LHCN-M2 (cell line): ENCODE measurements at places on chromosomes 11 and 22. TPM values are rescaled to one million over a fixed set of nuclear protein-coding genes. Genes with fewer than 3 reads are reported as not detected.

GRCh38 chr11:92528001-92528400, 303.4 kb downstream of the FAT3 start:
- peak; percentile 32 for DNase-seq

Gene PGR
- total RNA-seq, result not detected in 2 replicates

DNA sequence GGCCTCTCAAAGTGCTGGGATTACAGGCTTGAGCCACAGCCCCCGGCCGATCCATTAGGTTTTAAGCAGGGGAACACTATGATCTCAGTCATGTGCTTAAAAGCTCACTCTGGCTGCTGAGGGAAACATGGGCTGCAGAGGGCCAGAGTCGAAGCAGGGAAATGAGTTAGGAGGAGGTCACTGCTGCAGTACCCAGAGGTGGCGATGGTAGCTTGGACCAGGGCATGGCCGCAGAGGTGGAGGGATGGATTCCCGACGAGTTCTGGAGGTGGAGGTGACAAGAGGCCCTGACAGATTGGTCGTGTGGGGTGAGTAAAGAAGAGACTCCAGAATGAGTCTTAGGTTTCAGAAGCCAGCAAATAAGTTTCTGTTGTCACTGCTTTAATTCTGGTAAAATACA, 54.4 kb upstream of the INCENP start:
- DNase-seq, result no peak

DNA sequence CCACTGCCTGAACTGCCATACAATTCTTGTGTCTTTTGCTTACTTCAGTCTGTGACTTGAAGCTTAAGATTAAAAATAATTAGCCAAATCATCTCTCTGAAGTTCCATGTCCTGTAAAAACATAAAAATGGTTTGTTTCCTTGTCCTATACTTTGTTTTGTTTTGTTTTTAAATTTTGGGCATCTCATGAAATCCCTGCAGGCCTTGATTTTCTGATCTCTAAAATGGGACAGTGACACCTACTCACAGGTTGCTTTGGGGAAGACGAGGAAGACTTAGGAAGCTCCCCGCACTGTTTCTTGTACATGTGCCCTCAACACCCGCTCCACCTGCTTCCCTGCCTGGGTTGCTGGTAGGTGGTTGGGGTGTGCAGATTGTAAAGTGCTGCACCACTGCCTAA, 38.9 kb downstream of the TSPAN18 start:
- DNase-seq, result no peak

DNA sequence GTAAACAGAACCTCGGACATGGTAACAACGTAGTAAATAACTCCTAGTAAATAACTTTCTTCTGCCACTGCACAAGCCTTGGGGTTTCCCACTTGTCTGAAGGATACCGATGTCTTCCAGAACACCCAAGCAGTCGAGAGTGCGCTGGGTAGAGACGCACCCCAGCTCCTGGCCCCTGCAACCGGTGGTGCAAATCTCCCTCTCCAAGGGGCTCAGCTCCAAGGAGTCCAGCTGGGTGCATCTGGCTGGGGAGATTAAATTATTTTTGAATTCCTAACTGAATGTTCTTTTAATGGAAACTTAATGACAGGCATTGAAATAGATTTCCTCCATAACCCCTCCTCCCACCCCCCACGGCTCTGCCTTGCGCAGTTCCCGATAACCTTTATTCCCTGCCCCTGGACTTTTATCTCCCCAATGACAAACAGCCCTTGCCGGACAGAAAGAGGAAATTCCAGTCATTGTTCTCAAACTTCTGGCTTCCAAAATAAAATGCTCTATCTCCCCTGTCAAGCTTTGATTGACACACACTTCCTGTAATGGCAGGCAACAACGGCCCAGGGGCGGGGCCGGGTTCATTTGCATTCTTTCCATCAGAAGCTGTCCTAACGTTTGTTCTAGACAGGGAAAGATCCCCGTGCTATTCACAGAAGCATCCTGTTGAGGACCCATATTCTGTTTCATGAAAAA, 31.2 kb downstream of the KCNJ1 start:
- no peak for DNase-seq

DNA sequence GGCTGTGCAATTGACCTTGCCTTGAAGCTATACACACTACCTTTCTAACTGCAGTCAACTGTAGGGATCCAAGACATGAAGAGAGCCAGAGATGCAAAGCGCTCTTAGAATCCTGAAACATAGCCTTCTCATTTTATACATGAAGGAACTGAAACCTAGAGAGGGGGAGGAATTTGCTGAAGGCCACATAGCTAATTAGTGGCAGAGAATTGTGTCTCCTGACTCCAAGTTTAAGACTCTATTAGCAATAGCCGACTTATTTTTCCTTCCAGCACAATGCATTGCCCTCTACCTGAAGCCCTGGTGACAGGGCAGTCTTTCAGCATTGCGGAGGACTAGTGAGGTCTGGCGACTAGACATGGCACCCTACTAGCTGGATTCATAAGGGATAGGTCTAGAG, 727.0 kb upstream of the ANO5 start:
- DNase-seq, result no peak

DNA sequence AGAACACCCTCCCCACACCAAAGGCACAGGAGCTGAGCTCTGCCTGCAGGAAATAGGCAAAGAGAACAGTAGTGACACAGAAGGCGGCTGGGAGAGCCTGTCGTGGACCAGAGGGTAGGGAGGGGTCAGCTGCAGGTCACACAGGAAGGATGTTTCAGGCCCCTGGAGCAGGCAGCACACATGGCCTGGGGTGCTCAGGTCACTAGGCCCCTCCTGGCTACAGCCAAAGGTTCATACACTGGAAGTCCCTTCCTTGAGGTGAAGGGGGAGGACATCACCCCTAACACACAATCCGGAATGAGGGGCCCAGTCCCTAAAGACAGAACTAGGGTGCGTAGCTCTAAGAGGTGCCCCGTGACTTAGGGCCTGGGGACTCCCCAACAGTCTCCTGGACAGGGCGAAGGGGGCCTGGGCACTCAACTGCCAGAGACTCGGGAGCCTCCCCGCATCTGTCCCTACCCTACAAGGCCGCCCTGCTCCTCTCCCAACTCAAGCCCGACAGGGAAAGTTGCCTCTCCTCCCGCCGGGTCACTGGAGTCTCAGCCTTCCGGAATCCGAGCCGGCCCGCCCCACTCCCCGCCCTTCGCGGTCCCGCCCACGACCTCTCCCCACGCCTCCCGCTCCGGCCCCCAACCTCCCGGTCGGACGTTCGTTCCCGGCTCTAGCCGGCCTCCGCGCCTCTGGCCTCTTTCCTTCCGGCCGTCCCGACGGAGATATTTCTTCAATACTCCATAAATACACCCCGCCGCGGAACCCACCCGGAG, at the start of gene CYB5R2:
TSS of gene CYB5R2 (minus strand) at position 541 of the 764 bp plus-strand sequence. CDS start 675 bp downstream, outside the sequence.
- DNase-seq, result no peak

DNA sequence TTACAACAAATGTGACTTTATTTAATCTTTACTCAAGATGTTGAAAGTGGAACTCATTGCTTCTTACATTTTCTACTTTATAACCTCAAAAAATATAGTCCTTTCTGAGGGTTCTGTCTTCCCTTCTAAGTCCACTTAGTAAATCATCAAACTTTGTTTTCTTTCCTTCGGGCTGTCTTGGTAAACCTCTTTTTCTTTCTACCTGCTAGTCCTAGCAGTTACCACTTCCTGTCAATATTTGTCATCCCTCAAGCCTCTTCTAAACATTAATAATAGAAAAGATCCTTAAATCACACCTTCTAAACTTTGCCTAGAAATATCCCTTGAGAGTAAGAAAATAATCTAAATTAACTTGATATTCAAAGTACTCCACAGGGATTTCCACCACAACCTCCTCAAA, 580.4 kb downstream of the CNTN5 start:
- DNase-seq, result no peak

DNA sequence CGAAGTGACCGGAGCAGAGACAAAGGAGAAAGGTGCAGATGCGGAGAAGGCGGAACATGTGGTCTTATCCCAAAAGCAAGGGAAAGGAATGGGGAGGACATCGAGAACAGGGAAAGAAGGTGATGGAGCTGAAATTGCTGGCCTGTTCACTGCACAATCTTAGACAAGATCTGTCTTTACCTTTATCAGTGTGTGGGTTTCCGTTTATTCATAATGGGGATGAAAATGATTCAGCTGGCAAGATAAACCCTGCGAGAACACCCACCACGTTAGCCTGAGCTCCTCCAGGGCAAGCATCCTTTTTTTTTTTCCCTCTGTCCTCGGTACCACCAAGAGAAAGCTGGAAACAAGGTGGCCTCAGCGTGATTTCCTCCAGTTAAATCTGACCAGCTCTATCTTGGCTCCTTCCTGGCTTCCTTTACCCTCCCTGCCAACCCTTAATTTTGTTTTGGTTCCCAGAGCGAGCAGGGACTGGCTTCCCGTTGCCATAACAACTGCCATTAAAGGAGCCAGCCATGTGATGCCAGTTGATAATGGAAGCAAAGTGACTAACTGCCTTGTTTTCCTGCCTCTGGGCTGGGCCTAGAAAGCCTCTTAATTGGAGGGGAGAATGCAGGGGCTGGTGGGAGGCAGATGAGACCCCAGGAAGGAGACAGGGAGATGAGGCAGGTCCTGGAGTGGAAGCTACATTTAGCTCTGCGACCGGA, 4.2 kb downstream of the SGSM1 start:
- DNase-seq, result peak; percentile 4

DNA sequence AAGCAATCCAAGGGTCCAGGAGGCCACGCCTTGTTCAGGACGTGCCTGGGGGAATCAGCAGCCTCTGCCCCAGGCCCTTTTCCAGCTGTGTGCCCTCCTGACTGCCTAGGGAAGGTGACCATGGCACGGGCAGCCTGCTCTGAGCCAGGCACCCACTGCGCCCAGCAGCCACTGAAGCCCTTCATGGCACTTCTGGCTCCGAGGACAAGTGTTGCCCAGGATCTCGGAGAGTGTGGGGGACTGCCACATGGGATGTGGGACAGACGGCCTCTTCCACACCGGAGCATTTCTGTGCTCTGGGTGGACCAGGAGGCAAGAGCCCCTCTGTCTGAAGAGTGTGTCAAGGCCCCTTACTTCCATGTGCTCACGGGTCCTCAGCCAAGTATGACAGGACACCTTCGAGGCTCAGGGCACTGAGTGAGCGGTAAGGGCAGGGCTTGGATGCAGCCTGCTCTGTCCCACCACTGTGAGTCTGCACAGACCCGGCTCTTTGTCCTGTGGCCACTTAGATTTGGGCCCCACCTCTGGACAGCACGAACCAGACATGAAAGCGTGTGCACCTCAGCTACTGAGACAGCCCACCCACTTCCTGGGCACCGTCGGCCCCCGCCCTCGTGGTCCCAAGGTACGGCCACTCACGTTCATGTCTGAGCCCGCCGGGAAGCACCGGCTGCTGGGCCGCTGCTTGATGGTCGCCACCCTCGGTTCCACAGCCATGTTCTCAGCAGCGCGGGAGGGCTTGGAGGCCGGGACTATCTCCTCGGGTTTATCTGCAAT, 93.6 kb downstream of the CTTN start:
- no peak for DNase-seq

Gene GGTLC3
- total RNA-seq, result not detected in 2 replicates

Gene APOA5
- not detected in 2 replicates for total RNA-seq

DNA sequence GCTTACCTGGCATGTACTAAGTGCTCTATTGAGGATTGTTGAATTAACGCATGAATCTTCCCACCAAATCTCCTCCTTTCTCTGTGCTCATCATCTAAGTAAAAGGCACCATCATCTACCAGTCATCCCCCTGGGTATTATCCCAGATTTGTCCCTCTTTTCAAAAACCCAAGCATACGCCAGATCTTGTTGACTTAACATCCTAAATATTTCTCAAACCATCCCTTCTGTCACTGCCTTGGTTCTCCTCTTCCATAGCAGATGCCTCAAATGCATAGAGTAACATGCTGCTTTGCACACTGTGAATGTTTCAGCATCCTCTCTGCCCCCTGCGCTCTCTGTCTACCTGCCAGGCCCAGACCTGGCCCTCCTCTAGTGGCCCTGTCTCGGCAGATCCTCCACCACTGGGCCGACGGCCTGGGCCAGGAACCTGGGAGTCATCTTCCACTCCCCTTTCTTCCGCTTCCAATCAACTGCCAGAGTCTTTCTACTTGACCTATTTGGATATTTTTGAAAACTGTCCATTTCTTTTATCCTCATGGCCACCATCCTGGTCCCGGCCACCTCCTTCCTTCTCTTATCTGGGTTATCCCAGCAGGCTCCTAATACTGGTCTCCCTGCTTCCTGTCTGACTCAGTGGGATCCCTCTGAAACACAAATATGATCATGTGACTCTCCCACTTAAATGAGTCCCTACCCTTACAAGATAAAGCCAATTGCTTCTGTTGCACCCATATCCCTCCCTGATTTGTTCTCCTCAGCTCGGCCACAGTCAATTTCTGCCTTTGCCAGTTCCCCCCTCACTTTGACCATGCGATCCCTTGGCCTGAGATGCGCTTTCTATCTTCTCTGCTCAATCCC, 3.4 kb upstream of the TAB1 start:
- no peak for DNase-seq

GRCh38 chr11:33692013-33692504, 8.6 kb downstream of the C11orf91 start:
- peak; percentile 98 for DNase-seq

GRCh38 chr11:90234977-90235376, 12.1 kb upstream of the CHORDC1 start:
- DNase-seq, result no peak

Gene TRPM5
- not detected in 2 replicates for total RNA-seq

Gene RTN4RL2
- total RNA-seq, result 0.23 and 0.38 TPM in 2 replicates

DNA sequence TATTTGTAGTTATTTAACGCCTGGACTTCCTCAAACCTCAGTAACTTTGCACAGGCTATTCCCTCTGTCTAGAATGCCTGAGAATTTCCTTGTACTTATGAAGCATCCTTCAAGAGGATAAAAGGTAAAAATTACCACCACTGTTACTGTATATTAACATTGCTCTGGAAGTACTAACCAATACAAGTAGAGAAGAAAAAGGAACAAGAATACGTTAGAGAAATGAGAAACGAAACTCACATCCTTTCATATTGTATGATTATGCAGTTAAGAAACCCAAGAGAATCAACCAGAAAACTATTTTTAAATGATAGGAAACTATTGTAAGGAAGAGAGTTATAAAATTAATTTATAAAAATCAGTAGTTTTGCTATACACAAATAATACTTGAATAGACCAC, 48.2 kb upstream of the OR5P2 start:
- DNase-seq, result no peak

DNA sequence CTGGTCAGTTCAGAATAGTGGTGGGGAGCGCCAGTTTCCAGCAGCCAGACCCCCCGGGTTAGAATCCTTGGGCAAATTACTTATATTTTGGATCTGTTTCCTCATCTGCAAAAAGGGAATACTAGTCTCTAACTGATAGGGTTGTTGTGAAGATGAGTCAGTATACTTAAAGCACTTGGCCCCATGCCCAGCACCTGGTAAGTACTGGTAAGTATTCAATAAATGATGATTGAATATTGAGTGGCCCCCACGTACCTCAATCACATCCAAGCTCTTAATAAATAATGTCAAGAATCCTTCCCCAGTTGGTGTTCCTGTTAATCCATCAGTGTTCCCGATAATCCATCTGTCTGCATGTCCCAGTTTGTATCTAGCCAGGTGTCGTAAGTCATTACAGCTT, 12.1 kb downstream of the ACP2 start:
- peak; percentile 58 for DNase-seq

GRCh38 chr11:88494848-88495247, 157.3 kb upstream of the CTSC start:
- no peak for DNase-seq

- peak; percentile 3 for DNase-seq
Observed at GRCh38 chr11:133163463-133164419, 368.6 kb downstream of the OPCML start.
